Smooth muscle cell of the coronary artery (primary cell): ENCODE measurements at places on chromosomes 5 and 9. TPM values are rescaled to one million over a fixed set of nuclear protein-coding genes. Genes with fewer than 3 reads are reported as not detected.

NEURL1B gene
- 0.30 and 1.1 TPM in 2 replicates for total RNA-seq

SCGB3A2 gene
- total RNA-seq, result 0.15 TPM in 1 of 2 replicates, not detected in the other

APBA1 gene
- 3.9 and 4.4 TPM in 2 replicates for total RNA-seq

XRCC4 gene
- 2.9 and 20.5 TPM in 2 replicates for total RNA-seq

POU5F2 gene
- 0.45 and 0.47 TPM in 2 replicates for total RNA-seq

IL11RA gene
- total RNA-seq, result 16.5 and 23.9 TPM in 2 replicates

GRXCR2 gene
- total RNA-seq, result not detected in 2 replicates

ISOC1 gene
- 6.9 and 15.9 TPM in 2 replicates for total RNA-seq

LPAR1 gene
- total RNA-seq, result 26.2 and 105 TPM in 2 replicates

EPB41L4B gene
- total RNA-seq, result 0.12 and 1.7 TPM in 2 replicates

CCL27 gene
- total RNA-seq, result 0.47 TPM in 1 of 2 replicates, not detected in the other

SPEF2 gene
- total RNA-seq, result 1.1 and 2.5 TPM in 2 replicates

GHR gene
- 2.0 and 4.4 TPM in 2 replicates for total RNA-seq

EIF4EBP3 gene
- total RNA-seq, result 0.90 and 3.7 TPM in 2 replicates

PTPRD gene
- total RNA-seq, result 5.4 and 19.3 TPM in 2 replicates

SPATA6L gene
- 0.23 and 0.38 TPM in 2 replicates for total RNA-seq

PLEKHG4B gene
- under 0.01 TPM in 1 of 2 replicates, not detected in the other for total RNA-seq

FOXD4L4 gene
- total RNA-seq, result under 0.01 and 0.08 TPM in 2 replicates

TYRP1 gene
- total RNA-seq, result 0.38 TPM in 1 of 2 replicates, not detected in the other

NR4A3 gene
- 0.23 and 0.35 TPM in 2 replicates for total RNA-seq

NACC2 gene
- total RNA-seq, result 11.9 and 21.5 TPM in 2 replicates

TAF1L gene
- not detected in 2 replicates for total RNA-seq

FOXE1 gene
- total RNA-seq, result not detected in 2 replicates

ARL14EPL gene
- not detected in 2 replicates for total RNA-seq

C9orf50 gene
- 0.08 TPM in 1 of 2 replicates, not detected in the other for total RNA-seq

SLCO6A1 gene
- not detected in 2 replicates for total RNA-seq

S100Z gene
- not detected in 2 replicates for total RNA-seq

GRIN3A gene
- total RNA-seq, result not detected in 2 replicates

OTP gene
- total RNA-seq, result not detected in 2 replicates

IL7R gene
- total RNA-seq, result under 0.01 TPM in 1 of 2 replicates, not detected in the other
